ENCODE measurements at places on chromosomes 13 and 19.

DNA sequence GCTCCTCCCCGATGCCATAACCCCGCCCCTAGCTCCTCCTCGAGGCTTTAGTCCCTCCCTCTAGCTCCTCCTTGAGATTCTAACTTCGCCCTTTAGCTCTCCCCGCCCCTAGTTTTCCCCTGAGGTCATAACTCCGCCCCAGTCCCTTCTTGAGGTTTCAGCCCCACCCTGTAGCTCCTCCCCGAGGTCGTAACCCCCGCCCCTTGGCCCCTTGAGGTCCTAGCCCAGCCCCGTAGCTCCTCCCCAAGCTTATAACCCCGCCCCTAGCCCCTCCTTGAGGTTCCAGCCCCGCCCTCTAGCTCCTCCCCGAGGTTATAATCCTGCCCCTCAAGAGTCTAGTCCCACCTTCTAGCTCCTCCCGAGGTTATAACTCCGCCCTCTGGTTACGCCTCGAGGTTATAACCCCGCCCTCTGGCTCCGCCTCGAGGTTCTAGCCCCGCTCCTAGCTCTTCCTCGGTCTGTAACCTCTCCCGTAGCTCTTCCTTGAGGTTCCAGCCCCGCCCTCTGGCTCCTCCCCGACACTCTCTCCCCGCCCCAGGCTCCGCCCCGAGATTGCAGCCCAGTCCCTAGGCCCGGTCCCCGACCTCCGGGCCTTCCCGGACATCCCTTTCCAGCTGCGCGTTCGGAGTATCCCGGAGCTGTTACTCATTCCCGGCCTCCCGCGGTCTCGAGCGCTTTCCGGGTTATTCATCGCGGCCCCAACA is 1.4 kb downstream of the PLAUR start:
- peak; percentile 77 for DNase-seq
- H3K4me3 ChIP-seq, result peak overlapping the region; percentile 81
- no peaks in the 10 kb centered on the region for H3K36me3 ChIP-seq
- H3K27me3 ChIP-seq, result peaks cover 12% of the 10 kb centered on the region
- H3K27ac ChIP-seq, result peak overlapping the region; percentile 54

- peak overlapping the region; percentile 27 for H3K27ac ChIP-seq
- no peaks in the 10 kb centered on the region for H3K36me3 ChIP-seq
- no peak for DNase-seq
- no peaks in the 10 kb centered on the region for H3K27me3 ChIP-seq
- H3K4me1 ChIP-seq, result peaks cover 84% of the 10 kb centered on the region
Measured at GRCh38 chr13:32645854-32646253, 59.6 kb downstream of the PDS5B start.

- H3K4me1 ChIP-seq, result peaks cover 31% of the 10 kb centered on the region
Measured at GRCh38 chr19:57355916-57356315, 4.8 kb downstream of the ZNF304 start.

DNA sequence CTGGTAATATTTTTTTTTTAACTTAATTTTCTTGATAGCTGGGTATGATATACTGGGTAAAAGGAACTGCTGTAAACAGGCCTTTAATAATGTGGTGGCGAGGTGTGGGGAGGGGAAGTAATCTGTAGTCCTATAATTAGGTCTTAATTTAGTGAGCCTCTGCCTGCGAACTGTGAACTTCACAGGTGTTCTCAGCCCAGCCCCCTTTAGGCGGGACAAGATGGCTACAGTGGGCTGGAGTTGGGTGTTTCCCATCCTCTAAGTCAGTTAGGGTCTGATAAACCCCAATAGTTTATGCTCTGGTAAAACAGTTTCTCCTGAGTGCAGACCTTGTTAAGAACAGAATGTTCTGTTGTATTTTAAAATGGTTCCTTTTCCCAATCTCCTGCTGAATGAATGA is 97.6 kb upstream of the SERP2 start:
- H3K27me3 ChIP-seq, result no peaks in the 10 kb centered on the region
- H3K4me1 ChIP-seq, result peaks cover 46% of the 10 kb centered on the region
- H3K27ac ChIP-seq, result peak overlapping the region; percentile 88
- peak overlapping the region; percentile 53 for H3K4me3 ChIP-seq

DNA sequence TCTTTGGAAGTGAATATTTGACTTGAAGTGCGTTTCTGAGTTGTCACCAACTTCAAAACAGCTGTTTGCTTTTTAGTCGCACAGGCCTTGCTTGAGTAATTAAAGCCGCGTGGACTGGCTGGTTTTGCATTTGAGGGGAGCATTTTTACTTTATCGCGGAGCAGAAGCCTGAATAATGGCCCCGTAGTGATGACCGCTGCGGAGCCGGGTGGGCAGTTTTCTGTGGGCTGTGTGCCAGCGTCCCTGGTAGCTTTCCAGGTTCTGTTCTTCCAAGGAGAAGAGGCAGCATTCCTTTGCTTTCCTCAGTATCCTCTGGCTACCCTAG is 1.1 kb downstream of the NAA16 start:
- peaks cover 24% of the 10 kb centered on the region for H3K4me1 ChIP-seq
- peak overlapping the region; percentile 92 for H3K4me3 ChIP-seq
- peak; percentile 23 for DNase-seq
- H3K27ac ChIP-seq, result peak overlapping the region; percentile 93
- H3K36me3 ChIP-seq, result peaks cover 5% of the 10 kb centered on the region
